ENCODE measurements at places on chromosomes 2 and 18.

DNA sequence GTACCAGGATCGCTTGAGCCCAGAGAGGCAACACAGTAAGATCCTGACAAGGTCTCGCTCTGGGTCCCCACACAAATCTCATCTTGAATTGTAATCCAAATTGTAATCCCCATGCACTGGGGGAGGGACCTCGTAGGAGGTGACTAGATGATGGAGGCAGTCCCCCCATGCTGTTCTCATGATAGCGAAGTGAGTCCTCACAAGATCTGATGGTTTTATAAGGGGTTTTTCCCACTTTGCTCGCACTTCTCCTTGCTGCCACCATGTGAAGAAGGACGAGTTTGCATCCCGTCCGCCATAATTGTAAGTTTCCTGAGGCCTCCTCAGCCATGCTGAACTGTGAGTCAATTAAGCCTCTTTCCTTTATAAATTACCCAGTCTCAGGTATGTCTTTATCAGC, 46.0 kb upstream of the SERTAD2 start:
- DNase-seq: no peak

- DNase-seq: no peak
Measured at GRCh38 chr18:35939138-35939537, 33.3 kb upstream of the RMP24 start.

- DNase-seq: no peak
Measured at GRCh38 chr2:60422826-60423483, 130.5 kb downstream of the BCL11A start.

DNA sequence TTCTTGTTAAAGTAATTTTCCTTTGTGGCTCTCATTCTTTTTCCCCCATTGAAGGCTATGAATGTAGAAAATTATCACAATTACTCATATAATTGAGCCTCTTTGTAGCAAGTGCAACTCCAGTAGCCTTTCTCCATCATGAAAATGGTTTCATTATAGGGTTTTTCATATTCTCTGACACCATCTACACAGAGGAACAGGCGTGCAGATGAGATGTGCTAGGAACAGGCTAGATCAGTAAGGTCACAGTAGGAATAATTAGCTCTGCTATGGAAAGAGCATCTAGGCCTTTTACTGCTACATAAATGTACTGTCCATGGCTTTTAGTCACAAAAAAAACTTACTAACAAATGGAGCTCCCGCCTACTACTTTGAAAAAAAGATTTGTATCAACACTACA, 12.6 kb upstream of the DLX1 start:
- no peak for DNase-seq

GRCh38 chr2:74880054-74880728, 46.3 kb downstream of the HK2 start:
- DNase-seq: no peak

DNA sequence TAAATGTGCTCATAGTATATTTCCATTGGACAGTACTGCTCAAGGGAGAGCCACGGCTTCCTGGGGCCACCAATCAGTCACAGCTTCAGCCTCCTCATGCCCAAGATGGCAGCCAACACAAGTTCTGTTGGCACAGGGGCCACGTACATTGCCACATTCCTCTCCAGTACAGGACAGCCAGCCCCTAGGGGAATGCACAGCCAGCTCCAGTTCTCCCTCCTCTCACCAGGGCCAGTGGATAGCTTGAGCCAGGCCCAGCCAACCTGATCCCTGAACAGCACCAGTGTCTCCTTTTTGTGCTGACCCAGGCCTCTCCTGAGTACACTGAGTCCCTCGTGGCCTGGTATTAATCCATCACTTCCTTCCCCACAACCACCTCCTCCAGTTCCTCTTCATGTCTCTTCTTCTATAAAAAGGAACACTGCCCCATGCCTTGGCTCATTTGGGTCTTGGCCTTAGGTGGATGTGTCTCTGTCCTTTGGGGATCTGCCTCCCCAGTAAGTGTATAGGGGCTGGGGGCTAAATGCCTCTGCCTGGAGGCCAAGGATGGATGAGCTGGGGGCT, 168.7 kb downstream of the TNS1 start:
- DNase-seq: no peak

DNA sequence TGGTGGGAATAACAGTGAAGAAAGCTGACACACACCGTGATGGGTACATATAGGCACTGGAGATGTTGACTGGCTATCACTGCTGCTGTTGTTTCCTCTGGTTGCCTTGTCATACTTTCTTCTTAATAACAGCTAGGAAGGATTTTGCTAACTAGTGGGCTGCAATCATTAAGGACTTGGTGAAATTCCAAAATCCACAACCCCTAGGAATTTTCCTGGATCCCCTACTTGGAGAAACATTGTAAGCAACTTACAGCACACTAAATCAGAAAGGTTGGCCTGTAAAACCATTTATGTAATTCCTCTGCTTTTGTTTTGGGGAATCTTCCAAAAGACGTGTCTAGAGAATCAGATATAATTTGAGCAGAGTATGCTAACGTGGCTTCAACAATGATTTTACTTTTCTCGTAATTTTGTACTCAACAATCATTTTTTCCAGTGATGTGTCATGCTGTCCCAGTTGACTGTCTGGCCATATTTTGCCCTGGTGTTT, 8.0 kb upstream of the COL3A1 start:
- no peak for DNase-seq

GRCh38 chr2:25303633-25304236, 38.0 kb downstream of the DNMT3A start:
- DNase-seq: no peak

- DNase-seq: no peak
Measured at GRCh38 chr2:43068041-43068533, 158.3 kb downstream of the ZFP36L2 start.

- no peak for DNase-seq
Measured at GRCh38 chr2:62527478-62528210, 21.6 kb upstream of the TMEM17 start.

GRCh38 chr2:28717339-28717758, 34.3 kb upstream of the PPP1CB start:
- peak; percentile 89 for DNase-seq

DNA sequence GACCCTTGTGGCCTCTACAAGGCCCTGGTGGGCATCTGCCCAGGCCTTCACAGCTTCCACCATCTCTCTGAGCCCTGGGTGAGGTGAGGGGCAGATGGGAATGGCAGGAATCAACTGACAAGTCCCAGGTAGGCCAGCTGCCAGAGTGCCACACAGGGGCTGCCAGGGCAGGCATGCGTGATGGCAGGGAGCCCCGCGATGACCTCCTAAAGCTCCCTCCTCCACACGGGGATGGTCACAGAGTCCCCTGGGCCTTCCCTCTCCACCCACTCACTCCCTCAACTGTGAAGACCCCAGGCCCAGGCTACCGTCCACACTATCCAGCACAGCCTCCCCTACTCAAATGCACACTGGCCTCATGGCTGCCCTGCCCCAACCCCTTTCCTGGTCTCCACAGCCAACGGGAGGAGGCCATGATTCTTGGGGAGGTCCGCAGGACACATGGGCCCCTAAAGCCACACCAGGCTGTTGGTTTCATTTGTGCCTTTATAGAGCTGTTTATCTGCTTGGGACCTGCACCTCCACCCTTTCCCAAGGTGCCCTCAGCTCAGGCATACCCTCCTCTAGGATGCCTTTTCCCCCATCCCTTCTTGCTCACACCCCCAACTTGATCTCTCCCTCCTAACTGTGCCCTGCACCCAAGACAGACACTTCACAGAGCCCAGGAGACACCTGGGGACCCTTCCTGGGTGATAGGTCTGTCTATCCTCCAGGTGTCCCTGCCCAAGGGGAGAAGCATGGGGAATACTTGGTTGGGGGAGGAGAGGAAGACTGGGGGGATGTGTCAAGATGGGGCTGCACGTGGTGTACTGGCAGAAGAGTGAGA, 2.0 kb downstream of the PROC start:
- DNase-seq: no peak

DNA sequence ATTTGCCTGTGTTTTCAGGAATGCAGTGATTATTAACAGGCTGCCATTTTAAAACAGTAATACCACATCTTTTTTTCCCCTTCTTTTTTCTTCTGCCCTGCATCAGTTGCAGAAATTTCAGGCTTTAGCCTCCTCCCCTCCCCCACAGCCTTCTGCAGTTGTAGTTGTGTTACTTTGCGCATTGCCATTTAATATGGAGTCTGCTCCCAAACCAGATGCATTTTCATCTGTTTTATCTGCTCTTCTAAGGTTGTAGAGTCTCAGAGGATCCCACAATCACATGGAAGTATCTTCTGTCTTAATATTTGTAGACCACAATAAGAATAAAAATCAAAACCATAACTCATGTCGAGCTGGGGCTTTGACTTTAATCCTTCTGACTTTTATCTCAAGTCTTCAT, 3.8 kb downstream of the ASXL3 start:
- DNase-seq: no peak

- no peak for DNase-seq
Measured at GRCh38 chr2:98012561-98012991, 16.8 kb upstream of the TMEM131 start.

GRCh38 chr2:70418514-70418913, 116.6 kb upstream of the FAM136A start:
- DNase-seq: no peak

GRCh38 chr2:61995065-61995464, 89.6 kb downstream of the COMMD1 start:
- DNase-seq: no peak

DNA sequence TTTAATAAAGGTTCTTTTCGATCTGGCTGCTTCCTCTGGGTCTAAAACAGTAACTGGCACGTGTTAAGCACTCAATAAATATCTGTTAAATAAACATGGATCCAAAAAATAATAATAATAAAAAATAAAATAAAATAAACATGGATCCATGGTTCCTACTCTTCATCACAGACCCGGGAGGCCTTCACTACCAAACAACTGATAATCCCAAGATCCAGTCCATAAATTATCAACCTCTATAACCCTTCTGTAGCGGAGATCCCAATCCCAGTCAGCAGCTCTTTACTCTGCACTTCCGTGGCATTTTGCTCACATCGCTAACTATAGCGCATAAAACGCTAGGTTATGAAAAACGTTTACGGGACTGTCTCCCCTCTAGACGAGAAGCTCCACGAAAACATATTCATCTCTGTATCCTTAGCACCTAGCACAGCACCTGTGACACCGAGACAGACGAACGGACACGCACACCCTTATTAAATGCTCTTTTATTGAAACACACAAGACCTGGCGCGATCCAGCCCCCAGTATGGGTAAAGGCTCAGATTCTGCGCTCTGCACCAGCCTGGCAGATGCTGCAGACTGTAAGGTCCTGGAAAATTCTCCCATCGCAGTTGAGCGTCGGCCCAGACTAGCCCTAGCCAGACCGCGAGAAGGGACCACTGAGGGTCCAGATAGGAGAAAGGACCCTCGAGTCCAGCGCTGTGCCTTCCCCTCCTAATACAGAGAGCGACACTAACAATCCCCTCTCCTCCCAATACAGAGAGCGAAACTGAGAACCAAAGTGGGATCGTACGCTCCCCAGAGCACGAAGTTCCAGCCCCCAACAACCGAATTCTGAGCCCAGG, 770 bp downstream of the NBAS start:
- peak; percentile 46 for DNase-seq

- DNase-seq: no peak
Measured at GRCh38 chr2:237861875-237862527, 2.6 kb downstream of the RAMP1 start.

GRCh38 chr2:58939388-58939787, 698.3 kb upstream of the FANCL start:
- peak; percentile 52 for DNase-seq

GRCh38 chr2:42854207-42854818, 61.9 kb upstream of the HAAO start:
- no peak for DNase-seq

DNA sequence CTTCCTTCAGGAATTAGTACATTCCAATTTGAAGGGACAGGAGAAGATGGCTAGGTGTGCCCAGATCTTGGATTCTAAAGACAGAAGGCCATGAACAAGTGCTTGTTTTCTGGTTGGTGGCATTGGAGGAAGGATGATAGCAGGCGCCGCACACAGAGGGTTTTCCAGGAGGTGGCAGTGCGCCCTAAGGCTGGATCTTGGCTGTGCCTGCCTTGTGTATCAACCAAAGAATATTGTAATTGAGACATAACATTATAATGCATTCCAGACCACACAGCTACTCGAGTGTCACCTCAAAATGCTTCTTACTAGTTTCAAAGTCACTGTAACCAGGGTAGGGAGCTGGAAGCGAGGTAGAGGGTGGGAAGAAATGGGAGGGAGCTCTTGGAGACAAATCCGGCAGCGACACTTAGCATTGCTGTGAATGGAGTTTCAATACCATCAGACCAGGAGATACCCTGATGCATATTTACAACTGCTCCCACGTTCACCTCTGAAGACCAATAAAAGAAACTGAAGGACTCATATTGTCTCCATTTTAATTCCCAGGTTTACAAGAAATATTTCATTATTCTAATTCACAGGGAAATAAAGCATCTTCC, 42.5 kb downstream of the CPO start:
- DNase-seq: peak; percentile 60

- no peak for DNase-seq
Measured at GRCh38 chr2:60948161-60948560, 66.8 kb downstream of the REL start.

GRCh38 chr18:46772357-46772756, 15.5 kb upstream of the ST8SIA5 start:
- no peak for DNase-seq

DNA sequence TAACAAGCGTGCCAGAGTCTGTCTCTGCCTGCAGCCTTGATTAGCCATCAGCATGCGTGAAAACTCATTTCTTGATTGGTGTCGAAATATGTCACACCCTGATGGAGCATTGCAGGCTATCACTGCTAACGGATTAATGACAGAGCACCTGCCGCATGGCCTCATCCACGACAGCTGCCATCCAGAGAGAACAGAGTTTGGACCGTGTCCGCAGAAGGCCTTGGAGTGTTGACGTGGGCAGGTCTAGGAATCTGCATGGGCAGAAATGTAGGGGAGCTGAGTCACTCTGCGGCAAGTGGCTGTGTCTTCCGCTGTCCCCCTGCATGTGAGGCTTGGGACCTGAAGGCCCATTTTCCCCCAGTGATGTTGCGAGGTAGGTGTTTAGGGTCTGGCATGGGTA, 43.0 kb downstream of the KLHL29 start:
- no peak for DNase-seq

DNA sequence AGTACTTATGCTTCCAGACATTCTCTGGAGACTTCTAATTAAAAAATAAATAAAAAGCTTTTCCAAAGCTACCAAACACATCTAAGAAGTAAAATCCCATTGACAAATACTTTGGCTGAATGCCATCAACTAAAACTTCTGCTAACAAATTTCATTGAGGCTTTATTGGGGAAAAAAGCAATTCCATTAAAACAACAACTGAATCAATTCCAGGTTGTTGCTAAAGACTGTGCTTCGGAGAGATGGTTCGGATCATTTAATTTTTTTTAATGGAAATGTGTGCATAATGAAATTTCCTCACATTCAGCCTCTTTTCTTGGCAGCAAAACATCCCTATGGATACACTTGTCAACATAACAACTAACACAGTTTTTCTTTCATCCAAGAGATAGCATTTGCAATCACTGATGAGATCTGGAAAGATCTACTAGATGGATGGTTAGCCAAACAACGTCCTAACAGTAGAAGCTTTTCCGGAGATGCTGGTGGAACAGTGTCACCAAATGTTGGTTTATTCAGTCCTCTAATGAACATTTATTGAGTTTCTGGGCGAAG, 446.1 kb upstream of the FAM98A start:
- DNase-seq: no peak

- peak; percentile 38 for DNase-seq
Measured at GRCh38 chr2:53058526-53058925, 709.1 kb upstream of the CHAC2 start.

GRCh38 chr2:110674620-110675555, 3.0 kb downstream of the BUB1 start:
- DNase-seq: no peak

Measured in urothelium cell line (cell line).